NCI-H1930 (cell line): ENCODE measurements at places on chromosomes 7 and 10.

GRCh38 chr10:61478621-61479312 lies 25.6 kb upstream of the TMEM26 start:
- DNase-seq: no peak

- no peak for DNase-seq
These were observed 91.6 kb downstream of the ETV1 start for GRCh38 chr7:13897819-13898218.

- DNase-seq: peak; percentile 66
These were observed 220.8 kb upstream of the PRSS58 start for GRCh38 chr7:142478479-142479220.

DNA sequence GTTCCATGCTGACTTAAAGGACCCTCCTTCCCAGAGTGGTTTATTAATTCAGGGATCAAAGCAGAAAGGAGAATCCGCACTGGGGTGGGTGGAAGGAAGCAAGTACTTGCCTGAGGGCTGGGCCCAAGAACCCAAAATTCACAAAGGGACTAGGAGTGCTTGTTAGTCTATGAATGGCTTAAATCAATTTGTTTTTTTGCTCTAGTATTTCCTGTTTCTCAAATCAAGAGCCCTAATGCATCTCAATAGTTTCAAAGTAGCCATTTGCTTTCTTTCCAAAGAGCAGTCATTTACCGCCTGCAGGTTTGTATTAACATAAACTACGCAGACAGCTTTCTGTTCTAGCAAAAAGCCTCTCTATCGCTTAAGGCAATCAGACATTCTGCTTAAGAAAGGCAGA lies 44.2 kb upstream of the SLC35G1 start:
- DNase-seq: no peak
